ENCODE measurements at places on chromosomes 11 and 22.

DNA sequence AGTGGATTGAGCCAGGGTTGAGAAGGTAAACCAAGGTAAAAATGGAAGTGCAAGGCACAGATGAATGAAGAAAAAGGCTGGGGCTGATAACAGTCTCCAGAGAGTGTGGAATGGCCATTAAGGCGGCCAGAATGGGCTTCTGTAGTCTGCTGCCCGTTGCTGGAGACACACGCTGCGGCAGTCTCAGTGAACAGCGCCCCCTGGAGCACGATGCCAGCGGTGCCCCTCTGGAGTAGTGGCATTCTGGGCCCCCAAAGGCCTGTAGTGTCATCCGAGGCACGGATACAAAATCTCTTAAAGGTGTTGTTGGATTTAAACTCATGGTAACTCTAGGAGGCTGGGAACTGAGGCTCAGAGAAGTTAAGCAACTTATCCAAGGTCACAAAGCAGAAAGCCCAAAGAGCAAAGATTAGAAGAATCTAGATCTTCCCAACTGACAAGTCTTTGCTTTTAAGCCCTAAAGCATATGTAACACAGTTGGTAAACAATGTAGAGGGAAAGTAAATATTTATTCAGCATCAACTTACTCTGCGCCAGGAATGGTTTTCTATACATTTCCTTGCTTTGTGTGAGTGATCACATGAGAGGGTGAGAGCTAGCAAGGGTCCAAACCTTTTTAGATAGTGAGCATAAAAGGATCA lies 18.2 kb downstream of the KCNJ1 start:
- peak; percentile 21 for DNase-seq

DNA sequence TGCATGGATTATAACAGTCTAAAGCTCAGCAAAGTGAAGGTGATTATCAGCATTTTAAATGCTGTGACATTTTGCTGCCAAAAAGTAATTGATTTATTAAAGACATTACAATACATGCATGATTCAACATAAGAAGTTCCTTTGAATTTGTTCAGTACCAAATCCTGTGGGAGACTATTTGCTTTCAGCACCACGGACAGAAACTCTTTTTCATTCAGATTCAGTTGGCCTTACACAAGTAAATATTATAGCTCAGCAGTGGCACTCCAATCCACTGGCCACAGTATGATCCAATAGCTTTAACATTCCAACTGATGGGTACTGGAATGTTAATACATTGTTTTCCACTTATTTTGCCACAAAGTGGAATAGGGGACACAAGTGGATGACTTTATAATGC lies 806.7 kb downstream of the NTM start:
- no peak for DNase-seq

GRCh38 chr11:44557464-44557863 lies 8.0 kb upstream of the CD82 start:
- DNase-seq, result no peak

GRCh38 chr22:29079218-29079901 lies 6.5 kb downstream of the KREMEN1 start:
- peak; percentile 25 for DNase-seq

DNA sequence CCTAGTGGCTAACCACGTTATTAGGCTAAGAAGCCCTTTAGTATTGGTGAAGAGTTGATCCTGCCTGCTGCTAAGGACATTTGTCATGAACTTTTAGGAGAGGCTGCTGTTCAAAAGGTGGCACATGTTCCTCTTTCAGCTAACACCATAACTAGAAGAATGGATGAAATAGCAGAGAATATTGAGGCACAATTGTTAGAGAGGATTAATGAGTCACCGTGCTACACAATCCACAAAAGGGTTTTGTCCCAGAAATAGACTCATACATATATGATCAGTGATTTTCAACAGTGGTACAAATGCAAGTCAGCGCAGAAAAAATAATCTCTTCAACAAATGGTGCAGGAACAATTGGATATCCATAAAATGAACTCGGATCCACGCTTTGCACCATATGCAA lies 7.0 kb upstream of the MSANTD2 start:
- DNase-seq, result no peak

DNA sequence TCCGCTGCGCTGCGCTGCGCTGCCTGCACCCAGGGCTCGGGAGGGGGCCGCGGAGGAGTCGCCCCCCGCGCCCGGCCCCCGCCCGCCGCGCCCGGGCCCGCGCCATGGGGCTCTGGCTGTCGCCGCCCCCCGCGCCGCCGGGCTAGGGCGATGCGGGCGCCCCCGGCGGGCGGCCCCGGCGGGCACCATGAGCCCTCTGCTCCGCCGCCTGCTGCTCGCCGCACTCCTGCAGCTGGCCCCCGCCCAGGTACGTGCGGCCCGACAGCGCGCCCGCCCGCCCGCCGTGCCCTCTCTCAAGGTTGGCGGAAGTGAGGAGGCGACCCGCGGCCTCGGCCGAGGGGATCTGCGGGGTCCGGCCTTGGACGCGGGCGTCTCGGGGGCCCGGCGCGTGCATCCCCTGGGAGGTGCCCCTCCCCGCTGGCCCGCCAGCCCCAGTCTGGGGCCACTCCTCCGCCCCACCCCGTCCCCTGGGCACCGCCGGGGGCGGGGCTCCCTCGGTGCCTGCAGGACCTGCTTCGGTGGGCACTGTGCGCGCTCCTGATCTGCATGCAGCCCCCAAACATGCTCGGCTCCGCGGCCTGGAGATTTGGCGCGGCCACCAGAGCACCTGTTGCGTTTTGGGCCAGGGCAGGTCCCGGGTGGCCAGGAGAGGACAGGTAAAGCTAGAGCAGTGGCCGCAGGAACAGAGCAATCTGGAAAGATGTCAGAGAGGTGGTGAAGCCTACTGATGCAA lies 429 bp downstream of the VEGFB start:
- no peak for DNase-seq

DNA sequence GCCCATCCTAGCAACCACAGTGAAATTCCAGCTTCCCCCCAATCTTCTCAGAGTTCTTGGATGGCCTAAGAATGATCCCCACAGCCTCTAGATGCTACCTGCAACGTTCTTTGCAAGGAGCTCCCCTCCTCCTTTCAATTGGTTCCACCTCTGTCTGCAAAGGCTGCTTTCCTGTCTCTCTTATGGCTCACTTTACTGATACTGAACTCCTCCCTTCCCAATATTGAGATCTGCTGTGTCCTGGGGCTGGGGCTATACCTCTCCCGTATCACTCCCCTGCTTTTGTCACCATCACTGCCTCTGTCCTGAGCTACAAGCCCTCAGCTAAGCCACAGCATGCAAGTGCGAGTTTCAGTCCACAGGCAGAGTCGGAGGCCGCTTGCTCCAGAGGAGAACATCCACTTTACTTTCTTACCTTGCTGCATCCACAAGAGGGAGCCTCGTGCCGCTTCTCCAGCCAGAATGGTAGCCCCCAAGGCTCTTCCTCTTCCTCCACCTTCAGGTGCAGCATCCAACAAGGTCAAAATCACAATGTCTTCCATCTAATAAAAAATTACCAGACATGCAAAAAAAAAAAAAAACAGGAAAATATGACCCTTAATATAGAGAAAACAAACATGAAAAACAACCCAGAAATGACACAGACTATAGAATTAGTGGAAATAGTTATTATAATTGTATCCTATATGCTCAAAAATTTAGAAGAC lies 48.6 kb upstream of the TMEM45B start:
- no peak for DNase-seq

DNA sequence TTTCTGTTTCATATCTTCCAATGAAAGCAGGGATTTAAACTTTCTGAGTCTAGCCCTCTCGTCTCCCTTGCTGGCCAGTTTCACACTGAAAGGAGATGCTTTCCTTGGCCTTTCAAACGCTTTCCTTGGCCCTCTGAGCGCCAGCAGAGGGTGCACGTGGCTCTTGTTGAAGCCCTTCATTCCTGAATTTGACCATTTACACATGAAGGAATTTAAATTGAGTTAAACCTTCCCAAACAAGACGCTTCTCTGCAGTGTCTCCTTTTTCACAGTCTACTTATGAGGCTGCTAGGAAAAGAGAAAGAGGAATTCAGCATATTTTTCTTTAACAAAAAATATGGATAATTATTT lies 21.6 kb downstream of the NNMT start:
- no peak for DNase-seq

All from hematopoietic multipotent progenitor cell treated with erythropoietin and hydrocortisone succinate and interleukin-3 and kit ligand, for 15 days (in vitro differentiated cells).